EH (cell line): ENCODE measurements at places on chromosomes 12 and 14.

- no peak for DNase-seq
These were observed 14.9 kb downstream of the VRK1 start for GRCh38 chr14:96811985-96812667.

- no peak for DNase-seq
These were observed 74.6 kb upstream of the OSBPL8 start for GRCh38 chr12:76634133-76634532.

DNA sequence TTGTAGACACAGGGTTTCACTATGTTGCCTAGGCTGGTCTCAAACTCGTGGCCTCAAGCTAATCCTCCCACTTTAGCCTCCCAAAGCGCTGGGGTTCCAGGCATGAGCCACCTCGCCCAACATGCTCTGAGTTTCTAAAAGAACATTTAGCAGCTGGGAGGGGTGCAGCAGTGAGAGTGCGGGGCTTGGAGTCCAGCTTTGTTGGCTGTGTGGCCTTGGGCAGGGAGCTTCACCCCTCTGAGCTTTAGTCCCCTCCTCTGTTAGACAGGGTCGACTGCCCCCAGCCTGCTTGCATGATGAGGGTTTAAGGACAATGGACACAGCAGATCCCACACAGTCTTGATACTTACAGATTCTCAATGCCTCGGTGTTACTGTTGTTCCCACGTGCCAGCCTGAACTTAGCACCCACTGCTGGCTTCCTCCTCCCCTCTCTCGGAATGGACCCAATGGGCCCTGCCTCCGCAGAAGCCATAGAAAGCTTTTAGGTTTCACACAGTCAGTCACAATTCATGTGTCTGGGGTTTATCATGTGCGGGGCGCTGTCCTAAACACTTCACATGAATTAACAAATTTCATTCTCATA is 54.6 kb downstream of the PSMA6 start:
- DNase-seq, result no peak

- DNase-seq, result no peak
These were observed 111.1 kb upstream of the ARHGAP5 start for GRCh38 chr14:31965735-31966598.

DNA sequence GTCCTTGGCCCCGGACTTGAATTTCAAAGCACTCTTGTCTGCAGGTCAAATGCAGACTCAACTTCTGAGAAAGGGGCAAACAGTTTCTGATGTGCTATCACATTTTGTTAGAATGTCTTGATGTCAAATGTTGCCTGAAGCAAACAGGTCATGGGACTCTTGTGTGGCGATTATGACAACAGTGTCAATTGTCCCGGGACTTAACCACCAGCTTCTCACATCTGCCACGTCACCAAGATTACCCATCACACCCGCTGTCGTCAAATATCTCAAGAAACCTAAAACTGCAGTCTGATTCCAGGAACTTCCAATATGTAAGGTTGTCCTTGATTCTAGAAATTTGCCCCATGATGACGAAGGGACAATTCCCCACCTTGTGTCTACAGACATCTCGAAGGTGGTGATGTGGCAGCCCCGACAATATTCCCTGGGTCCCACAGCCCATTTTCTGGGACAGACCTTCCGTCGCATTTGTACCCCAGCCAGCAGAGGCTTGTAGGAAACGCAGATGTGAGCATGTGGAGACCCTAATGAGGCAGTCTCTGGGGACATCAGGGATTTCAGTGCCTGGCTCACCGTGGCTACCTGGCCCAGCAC is 21.3 kb downstream of the LRTM2 start:
- no peak for DNase-seq

GRCh38 chr14:20198991-20199390 is 8.3 kb downstream of the OR11G2 start:
- DNase-seq, result no peak

DNA sequence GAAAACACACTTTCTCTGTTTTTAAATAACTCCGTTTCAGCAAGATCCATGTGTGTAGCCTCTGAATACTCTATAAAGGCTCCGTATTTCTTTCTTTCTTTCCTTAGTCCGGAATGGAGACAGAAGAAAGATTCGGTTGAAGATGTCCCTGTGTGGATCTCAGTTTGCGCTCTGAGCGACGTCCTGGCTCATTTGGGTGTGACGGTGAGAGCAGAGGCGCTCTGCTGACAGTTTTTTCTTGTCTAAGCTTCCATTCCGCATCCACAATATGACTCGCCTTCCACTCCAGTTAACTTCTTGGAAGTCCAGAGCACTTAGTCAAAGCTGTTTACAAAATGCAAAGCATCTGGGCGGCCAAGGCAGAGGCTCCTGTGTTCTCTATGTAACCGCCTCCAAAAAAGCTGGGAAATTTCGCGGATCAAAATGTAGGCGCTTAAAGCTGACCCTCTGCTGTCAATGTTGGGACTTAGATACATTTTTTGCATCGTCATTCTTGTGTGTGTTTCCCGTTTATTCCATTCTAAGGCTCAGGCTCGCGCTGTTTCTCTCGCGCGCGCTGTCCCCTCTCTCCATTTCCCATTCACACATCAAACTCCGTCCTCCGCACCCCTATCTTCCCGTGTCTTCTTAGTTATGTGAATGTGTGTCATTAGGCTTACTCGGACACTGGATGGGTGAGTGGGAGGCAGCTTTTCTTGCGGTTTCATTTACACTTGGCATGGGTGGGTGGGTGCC is 880 bp upstream of the FLRT2 start:
- DNase-seq, result peak; percentile 80

DNA sequence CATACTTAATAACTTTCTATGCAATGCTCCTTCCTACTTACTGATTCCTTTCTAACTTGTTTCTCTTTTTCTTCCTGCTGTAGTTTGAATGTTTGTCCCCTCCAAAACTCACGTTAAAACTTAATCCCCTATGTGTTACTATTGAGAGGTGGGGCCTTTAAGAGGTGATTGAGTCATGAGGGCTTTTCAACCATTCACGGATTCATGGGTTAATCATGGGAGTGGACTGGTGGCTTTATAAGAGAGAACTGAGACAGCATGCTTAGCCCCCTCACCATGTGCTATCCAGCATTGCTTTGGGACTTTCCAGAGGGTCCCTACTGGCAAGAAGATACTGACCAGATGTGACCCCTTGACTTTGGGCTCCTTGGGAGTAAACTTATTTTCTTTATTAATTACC is 66.0 kb upstream of the TRIM9 start:
- DNase-seq, result no peak

- DNase-seq, result peak; percentile 14
These were observed 515.3 kb downstream of the SLC6A15 start for GRCh38 chr12:84397263-84397662.

GRCh38 chr12:26833743-26834490 is 923 bp upstream of the ITPR2 start:
- DNase-seq, result peak; percentile 21

DNA sequence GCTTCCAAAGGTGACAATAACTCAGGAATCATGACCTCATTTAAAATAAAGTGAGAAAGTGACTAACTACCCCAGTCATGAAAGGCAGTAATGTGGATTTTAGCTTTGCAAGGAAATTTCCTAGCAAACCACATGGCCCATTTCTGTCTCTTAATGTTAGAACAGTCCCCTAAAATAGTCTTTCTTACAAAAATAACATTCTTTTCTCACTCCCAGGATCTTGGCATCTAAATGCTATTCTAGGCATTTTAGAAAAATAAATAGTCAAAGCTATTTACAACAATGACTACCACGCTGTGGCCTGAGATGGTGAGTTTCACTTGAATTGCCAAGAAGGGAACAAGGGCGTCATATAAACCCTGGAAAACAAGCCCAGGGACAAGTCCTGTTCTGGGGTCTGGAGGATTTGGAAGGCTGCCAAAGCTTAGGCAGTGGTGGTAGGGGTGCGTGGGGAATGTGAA is 101.2 kb upstream of the CCDC175 start:
- peak; percentile 92 for DNase-seq

DNA sequence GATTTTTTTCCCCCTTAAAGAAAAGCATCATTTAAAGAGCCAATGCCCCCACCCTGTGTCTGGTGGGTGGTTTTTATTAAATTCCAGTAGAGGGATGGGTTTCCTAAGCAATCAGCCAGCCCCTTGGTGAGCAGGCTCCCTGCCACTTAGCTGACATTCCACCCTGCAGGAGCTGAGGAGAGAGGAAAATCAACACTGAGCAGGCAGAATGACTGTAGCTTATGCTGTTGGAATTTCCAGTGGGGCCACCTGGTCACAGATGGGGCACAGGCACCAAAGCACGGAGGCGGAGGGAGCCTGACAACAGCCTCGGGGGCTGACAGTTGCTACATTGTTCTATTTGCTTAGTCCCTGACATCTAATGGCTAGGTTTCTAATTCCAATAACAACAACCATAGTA is 127.7 kb downstream of the TMEM30B start:
- peak; percentile 82 for DNase-seq

DNA sequence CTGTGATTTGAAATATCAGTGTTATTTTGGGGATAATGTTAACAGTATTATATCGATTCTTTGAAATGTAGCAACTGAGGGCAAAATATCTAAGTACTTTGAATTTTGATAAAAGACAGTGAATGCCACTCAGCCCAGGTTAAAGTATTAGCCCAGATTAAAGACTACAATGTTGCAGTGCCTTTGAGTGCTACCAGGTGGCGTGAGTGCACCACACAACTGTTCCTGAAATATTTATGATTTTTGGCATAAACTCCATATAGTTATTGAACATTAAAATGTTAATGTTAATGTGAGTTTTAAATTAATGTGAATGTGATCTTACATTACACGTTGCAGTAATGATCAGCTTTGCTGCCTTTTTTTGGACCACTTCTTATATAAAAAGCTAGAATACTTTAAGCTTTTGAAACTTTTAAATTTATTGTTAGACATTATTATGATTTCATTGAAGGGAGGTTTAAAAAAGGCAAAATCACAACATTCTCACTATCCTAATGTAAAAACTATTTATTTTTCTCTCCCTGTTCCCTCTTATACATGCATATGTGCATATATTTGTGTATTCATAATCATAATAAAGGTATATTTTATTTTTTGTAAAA is 22.5 kb downstream of the MRPS35 start:
- peak; percentile 53 for DNase-seq

- peak; percentile 35 for DNase-seq
These were observed 3.4 kb downstream of the RHOF start for GRCh38 chr12:121789800-121790728.

DNA sequence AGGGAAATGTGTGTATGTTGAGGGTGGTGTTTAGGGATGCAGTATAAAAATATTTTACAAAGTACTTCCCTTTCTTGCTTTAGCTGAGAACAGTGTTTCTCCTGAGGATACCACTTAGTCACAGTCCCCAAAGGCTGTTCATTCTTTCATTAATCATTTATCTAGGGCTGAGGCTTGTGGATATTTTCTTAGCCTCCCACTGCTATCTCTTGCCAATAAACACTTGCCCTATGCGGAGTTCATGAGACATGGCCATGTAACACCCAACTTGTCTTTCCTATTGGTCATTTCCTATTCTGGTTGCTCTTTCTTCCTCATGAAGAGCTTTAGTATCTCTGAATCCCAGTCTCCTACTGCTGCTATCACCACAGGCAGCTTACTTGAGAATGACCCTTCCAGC is 75.1 kb downstream of the ETNK1 start:
- DNase-seq, result peak; percentile 83

GRCh38 chr12:52546126-52546525 is 6.8 kb downstream of the KRT71 start:
- no peak for DNase-seq

- DNase-seq, result no peak
These were observed 41.9 kb downstream of the EID3 start for GRCh38 chr12:104345234-104346066.

GRCh38 chr12:28872654-28873268 is 276.3 kb upstream of the FAR2 start:
- peak; percentile 64 for DNase-seq

- DNase-seq, result peak; percentile 30
These were observed 1.8 kb downstream of the TBC1D30 start for GRCh38 chr12:64826234-64826633.

- DNase-seq, result no peak
These were observed 29.6 kb downstream of the P2RX4 start for GRCh38 chr12:121239351-121240061.

DNA sequence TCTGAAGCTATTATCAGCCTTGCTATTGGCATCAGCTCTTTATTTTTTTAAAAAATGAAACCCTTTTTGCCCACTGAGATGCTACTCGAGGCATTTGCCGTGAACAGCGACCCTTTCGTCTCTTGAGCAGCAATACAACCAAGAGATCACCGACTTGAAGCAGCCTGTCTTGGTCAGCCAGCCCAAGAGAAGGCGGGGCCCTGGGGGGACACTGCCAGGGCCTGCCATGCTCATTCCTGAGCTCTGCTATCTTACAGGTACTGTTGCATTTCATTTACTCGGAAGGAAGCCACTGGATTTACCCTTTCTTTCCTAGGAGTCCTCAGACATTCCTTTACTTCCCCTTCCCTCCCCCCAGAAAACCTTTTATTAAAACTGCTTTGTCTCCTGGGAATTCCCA is 16.7 kb downstream of the PIWIL1 start:
- DNase-seq, result no peak

GRCh38 chr14:88430976-88431375 is 45.5 kb downstream of the SPATA7 start:
- no peak for DNase-seq

DNA sequence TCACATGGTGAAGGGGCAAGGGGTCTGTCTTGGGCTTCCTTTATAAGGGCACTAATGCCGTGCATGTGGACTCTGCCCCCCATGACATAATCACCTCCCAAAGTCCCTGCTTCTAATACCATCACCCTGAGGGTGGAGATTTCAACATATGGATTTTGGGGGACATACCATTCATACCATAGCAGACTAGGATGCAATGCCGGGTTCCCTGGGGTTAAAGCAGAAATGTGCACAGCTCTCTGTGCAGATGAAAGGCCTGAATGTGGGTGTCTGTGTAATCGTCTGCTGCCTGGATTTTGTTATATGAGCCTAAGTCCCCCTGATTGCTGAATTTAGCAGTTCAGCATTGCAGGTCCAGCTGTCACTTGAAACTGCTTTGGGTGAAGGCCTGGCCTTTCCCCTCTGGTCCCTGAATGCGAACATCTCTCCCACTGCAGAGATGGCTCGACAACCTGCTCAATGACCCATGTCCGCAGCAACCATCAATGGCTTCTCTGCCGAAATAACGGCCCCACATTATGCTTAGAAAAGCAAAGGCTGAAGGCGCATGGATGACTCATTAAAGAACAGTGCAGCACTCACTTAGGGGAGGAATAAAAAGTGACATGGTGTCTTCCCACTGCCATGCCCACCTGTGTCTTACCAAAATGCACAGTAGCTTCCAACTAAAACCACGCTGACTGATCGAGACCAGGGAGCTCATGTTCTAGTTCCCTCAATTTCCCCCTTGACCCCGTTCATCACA is 286.3 kb downstream of the DPF3 start:
- peak; percentile 48 for DNase-seq

- no peak for DNase-seq
These were observed 71.8 kb downstream of the NTN4 start for GRCh38 chr12:95718772-95719171.

- DNase-seq, result no peak
These were observed 30.6 kb downstream of the HCAR2 start for GRCh38 chr12:122672515-122672914.

- DNase-seq, result peak; percentile 72
These were observed 116.5 kb downstream of the GPHN start for GRCh38 chr14:66624336-66624937.
